ENCODE measurements at places on chromosomes 12 and 14. TPM values are rescaled to one million over a fixed set of nuclear protein-coding genes. Genes with fewer than 3 reads are reported as not detected.

The SINHCAF gene
- total RNA-seq, result 6.6 TPM

DNA sequence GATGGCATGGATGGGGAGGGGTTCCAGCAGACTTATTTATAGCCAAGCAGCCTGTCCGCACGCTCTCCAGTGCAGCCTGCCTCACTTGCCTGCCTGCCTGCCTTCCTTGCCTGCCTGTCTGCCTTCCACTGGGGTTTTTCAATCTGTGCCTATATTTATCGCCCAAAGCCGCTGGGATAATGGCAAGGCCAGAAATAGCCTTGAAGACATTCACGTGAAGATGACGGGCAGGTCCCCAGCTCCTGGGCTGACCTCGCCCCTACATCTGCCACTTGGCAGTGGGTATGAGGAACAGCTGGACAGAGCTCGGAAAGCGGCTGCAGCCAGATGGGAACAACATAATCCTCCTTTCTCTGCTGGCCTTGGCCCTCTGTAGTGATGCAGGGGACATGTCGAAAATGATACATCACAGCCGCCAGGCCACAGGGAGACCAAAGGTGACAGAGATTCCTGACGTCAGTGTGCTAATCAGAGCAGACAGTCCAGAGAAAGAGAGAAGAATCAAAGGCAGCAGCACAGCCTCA lies 53.3 kb downstream of the PITPNM2 start:
- no peaks in the 10 kb centered on the region for H3K36me3 ChIP-seq
- H3K4me3 ChIP-seq, result peak overlapping the region; percentile 9
- no peaks in the 10 kb centered on the region for H3K27me3 ChIP-seq
- H3K4me1 ChIP-seq, result peaks cover 100% of the 10 kb centered on the region
- peak overlapping the region; percentile 91 for H3K27ac ChIP-seq
- peak; percentile 75 for DNase-seq

The PDZRN4 gene
- total RNA-seq, result 0.14 TPM

DNA sequence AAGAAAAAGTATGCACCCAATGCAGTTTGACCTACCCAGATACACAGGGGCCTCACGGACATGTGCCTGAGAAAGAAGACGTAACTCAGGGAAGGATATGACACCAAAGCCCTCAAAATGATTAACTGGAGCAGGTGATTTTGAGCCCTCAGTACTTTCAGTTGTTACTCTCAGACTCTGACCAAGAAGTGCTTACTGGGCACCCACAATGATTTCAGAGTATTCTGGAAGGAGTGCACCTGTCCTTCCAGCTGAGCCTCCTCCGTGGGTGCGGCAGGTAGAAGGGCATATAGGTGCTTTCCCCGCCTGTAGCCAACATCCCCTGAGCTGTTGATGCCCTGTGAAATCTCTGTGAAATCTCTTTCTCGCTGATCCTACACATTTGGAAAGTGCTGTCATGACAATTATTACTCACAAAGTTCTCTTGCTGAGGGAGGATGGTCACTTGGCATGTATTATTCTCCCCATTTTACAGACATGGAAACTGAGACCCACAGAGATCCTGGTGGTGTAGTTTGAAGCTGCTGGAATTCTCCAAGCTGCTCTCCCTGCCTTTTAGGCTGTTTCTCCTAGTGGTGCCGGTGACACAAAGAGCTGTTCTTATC lies 154.3 kb upstream of the CCND2 start:
- DNase-seq, result no peak
- H3K27me3 ChIP-seq, result peaks cover 24% of the 10 kb centered on the region
- H3K4me3 ChIP-seq, result no peak overlapping the region
- H3K36me3 ChIP-seq, result no peaks in the 10 kb centered on the region

DNA sequence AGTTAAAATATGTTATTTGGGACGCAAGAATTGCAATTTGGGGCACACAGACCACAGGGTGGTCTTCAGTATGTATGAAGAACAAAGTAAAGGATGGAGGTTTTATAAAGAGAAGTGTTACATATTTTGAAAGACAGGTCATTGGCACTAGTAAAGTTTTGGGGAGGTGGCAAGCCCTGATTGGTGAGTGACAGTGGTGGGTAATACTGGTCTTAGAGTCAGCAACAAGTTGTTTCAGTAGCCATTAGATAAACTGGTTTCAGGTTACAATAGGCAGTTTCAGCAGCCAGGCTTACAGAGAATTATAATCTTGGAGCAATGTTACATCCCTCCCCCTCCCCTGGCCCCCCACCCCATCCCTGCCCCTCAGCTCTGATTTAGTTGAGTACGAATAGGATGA lies 17.5 kb downstream of the MARK3 start:
- peaks cover 8% of the 10 kb centered on the region for H3K36me3 ChIP-seq
- peaks cover 97% of the 10 kb centered on the region for H3K4me1 ChIP-seq
- H3K4me3 ChIP-seq, result no peak overlapping the region
- peak overlapping the region; percentile 92 for H3K27ac ChIP-seq

The SLC39A2 gene
- total RNA-seq, result not detected

DNA sequence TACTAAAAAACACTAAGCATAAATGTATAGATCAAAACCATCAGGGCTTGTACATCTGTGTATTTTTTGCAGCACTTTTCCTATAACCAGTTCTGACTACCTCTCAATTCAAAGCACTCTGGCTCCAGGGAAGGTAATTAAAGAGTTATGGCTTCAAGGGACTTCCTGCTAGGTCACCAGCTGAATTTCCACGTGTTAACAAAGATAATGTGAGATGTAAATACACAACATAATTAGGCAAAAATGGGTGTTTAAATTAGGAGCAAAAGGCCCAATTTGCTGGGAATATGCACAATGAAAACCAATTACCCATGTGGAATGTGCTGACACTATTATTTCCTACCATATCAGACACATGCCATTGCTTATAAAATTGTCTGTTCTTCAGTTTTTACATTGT lies 513.4 kb upstream of the FLRT2 start:
- H3K4me1 ChIP-seq, result no peaks in the 10 kb centered on the region
- DNase-seq, result no peak
- H3K27ac ChIP-seq, result no peak overlapping the region
- H3K36me3 ChIP-seq, result no peaks in the 10 kb centered on the region

DNA sequence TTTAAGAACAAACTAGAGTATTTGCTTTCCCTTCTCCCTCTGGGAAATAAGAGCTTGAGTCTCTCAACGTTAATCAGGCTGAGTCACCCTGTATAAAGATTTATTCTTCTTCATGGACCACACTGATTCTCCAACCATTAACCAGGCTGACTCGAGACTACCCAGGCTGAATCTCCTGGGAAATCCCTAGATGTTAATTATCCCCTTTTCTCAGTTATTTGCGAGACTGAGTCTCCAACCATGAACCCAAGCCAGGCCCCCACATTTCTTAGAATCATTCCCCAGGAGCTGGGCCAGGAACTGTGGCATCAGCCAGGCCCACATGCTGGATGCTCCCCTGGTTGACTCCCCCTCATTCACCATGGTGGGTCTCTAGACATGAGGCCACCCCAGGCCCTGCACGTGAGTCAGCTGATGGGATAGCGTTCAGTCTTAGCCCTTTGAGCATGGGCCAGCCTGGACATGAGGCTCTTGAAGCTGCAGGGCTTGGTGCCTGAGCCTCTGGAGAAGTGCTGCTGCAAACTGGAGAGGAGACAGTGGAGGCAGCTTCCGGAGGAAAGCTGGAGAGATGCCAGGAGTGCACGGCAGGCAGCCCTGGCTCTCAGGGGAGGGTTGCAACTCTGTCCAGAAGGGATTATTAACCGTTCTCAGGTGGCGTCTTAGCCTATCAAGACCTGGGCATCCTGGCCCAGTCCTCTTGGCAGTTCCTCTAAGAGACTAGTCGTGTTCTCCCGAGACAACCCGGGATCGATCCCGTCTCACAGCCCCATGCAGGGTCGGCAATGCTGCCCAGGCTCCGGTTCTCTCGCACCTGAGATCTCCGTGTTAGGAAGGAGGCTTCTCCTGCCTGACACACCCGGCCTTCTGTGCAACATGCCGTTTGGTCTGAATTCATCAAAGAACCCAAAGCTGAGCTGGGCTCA lies 296.6 kb downstream of the ADGRD1 start:
- no peak for DNase-seq
- H3K4me1 ChIP-seq, result peaks cover 7% of the 10 kb centered on the region
- H3K4me3 ChIP-seq, result no peak overlapping the region
- H3K36me3 ChIP-seq, result no peaks in the 10 kb centered on the region
- H3K27me3 ChIP-seq, result peaks cover 46% of the 10 kb centered on the region

DNA sequence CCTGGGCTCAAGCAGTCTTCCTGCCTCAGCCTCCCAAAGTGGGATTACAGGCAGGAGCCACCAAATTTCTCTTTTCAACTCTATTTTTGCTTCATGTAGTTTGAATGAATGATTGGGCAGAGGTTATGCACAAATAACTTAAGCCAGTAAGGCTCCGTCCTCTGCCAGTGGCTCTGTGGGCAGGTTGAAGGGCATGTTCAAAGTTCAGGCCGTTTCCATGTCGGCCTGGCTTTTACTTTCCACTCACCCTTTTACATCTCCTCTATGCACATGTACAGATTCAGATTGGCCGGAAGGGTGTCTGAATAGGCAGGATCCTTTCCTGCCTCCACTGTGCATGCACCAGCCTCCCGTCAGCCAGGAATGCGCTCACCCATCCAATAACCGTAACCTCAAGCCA lies 132.3 kb downstream of the EML1 start:
- peaks cover 54% of the 10 kb centered on the region for H3K36me3 ChIP-seq
- no peaks in the 10 kb centered on the region for H3K4me1 ChIP-seq
- H3K27me3 ChIP-seq, result no peaks in the 10 kb centered on the region

The OR6C68 gene
- not detected for total RNA-seq

The KLRK1 gene
- 0.36 TPM for total RNA-seq

The PRH2 gene
- not detected for total RNA-seq

DNA sequence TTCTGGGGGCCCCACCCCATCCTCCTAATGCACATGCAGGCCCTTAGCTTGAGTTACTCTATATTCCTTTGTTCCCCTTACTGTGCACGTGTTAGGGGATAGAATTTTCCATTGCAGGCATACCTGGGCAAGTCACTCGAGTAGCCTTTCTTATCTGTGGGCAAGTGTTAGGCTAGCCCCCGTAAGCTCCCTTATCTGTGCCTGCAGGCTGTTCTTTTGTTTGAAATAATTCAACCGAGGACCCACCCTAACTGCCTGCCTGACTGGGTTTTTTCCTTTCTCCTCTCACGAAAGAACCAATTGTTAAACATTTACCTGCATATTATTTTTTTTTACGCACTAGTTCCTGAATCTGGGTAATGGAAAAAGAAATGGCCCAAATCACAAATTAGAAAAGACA lies 21.3 kb upstream of the BCAT1 start:
- DNase-seq, result no peak
- no peak overlapping the region for H3K27ac ChIP-seq
- H3K4me1 ChIP-seq, result no peaks in the 10 kb centered on the region
- no peak overlapping the region for H3K4me3 ChIP-seq

The FAIM2 gene
- total RNA-seq, result 7.4 TPM

DNA sequence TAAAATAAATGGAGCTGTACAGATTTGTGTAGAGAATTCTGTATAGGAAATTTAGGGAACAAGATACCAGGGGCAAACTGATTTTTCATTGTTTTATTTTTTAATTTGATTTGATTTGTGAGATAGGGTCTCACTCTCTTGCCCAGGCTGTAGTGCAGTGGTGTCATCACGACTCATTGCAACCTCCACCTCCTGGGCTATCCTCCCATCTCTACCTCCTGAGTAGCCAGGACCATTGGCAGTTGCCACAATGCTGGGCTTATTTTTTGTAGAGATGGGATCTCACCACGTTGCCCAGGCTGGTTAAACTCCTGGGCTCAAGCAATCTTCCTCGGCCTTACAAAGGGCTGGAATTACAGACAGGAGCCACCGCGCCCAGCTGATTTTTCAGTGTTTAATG lies 18.0 kb upstream of the TBK1 start:
- H3K36me3 ChIP-seq, result peaks cover 97% of the 10 kb centered on the region
- no peaks in the 10 kb centered on the region for H3K4me1 ChIP-seq
- H3K27ac ChIP-seq, result no peak overlapping the region
- H3K27me3 ChIP-seq, result no peaks in the 10 kb centered on the region

The ENDOU gene
- total RNA-seq, result 0.49 TPM

DNA sequence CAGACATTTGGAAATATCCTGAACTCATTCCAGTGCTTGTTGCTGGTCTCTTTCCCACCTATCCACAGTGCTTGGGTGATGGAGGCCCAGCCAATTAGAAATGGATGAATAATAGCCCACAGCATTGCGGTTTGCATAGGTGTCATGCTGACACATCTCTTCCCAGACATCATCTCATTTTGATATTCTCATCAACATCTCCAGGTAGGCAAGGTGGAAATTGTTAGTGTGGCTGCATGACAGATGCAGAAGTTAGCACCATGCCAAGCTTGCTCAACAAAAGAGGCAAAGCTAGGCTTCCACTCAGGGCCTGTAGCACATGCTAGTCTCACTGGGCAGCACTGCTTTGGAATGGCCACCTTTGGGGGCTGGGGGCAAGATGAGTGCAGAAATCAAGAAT lies 1118.9 kb downstream of the VRK1 start:
- H3K27ac ChIP-seq, result no peak overlapping the region
- no peaks in the 10 kb centered on the region for H3K36me3 ChIP-seq
- no peak for DNase-seq
- H3K4me3 ChIP-seq, result no peak overlapping the region
- H3K27me3 ChIP-seq, result peaks cover 9% of the 10 kb centered on the region

DNA sequence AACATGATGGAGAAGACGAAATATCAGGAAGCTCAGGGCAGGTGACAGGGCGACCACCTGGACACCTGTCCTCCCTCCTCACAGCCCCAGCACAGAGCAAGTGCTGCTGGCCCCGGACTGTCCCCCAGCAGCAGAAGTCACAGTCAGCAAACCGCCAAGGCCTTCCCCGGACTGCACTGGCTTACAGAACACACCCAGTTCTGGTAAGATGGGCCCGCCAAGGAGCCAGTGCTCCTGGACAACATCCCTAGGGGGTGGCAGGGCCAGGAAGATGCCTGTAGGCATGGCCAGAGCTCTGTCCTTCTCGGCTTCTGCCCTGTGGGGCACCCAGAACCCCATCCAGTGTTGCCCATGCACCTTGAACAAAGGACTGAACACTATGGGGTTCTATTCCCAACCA lies 77.9 kb downstream of the BCL11B start:
- H3K36me3 ChIP-seq, result no peaks in the 10 kb centered on the region
- H3K27ac ChIP-seq, result no peak overlapping the region
- DNase-seq, result no peak

- H3K4me3 ChIP-seq, result no peak overlapping the region
- H3K4me1 ChIP-seq, result peaks cover 14% of the 10 kb centered on the region
- H3K27me3 ChIP-seq, result peaks cover 12% of the 10 kb centered on the region
- no peak for DNase-seq
- H3K36me3 ChIP-seq, result no peaks in the 10 kb centered on the region
- H3K27ac ChIP-seq, result no peak overlapping the region
Measured at GRCh38 chr14:67529947-67530935, 2.8 kb upstream of the PLEKHH1 start.

GRCh38 chr12:111546758-111547383 lies 52.2 kb downstream of the ATXN2 start:
- H3K27me3 ChIP-seq, result no peaks in the 10 kb centered on the region
- no peak for DNase-seq
- peaks cover 70% of the 10 kb centered on the region for H3K36me3 ChIP-seq
- H3K4me1 ChIP-seq, result peaks cover 4% of the 10 kb centered on the region
- no peak overlapping the region for H3K4me3 ChIP-seq

DNA sequence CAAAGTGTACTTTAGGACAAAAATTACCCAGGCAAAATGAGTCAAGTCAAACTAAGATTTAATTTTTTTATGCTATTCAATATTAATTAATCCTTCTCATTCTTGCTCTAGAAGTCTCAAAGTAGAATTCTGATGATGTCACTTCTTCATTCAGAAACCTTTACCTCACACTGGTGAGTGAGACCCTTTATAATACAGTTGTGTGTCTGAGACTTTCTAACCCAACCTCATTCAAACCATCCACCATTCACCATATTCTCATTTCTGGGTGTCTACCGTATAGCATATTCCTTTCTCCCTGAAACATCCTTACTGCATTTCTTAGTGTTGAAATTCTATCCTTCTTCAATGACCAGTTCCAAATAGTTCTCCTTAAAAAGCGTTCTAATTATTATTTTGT lies 40.8 kb upstream of the CFL2 start:
- peaks cover 56% of the 10 kb centered on the region for H3K36me3 ChIP-seq
- no peaks in the 10 kb centered on the region for H3K4me1 ChIP-seq
- H3K4me3 ChIP-seq, result no peak overlapping the region
- DNase-seq, result no peak

The KRT5 gene
- total RNA-seq, result not detected
